GM23248 (cell line): ENCODE measurements at places on chromosomes 6 and 20. TPM values are rescaled to one million over a fixed set of nuclear protein-coding genes. Genes with fewer than 3 reads are reported as not detected.
A peak's percentile ranks its signal among the peaks of the same experiment; 100 is the strongest.

GRCh38 chr6:52508261-52508739, 68.6 kb downstream of the TRAM2 start:
- DNase-seq = no peak
- H3K4me3 ChIP-seq = no peak overlapping the region
- H3K27me3 ChIP-seq = no peaks in the 10 kb centered on the region
- peak overlapping the region; percentile 98 for H3K27ac ChIP-seq

DNA sequence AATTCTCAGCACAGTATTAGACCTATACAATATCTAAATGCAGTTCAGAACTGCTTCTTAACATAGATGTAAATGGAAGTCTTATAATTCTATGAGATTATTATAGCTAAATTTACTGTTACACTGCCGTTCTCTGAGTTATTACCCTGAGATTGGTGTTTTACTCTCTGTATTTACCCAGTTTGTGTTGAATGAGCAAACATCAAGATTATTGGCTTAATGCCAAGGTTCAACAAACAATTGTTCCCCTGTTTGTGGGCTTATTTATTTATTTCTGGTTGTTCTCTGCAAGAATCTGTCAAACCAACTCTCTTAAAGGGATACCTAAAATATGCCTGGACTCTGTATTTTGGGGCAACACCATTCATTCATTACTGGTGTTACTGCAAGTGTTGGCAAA, 5.2 kb upstream of the STMND1 start:
- H3K27me3 ChIP-seq = peaks cover 13% of the 10 kb centered on the region
- no peak for DNase-seq
- H3K4me1 ChIP-seq = 0 out of 2 replicates have a peak, but pooled peaks cover 3% of the 10 kb centered on the region
- H3K4me3 ChIP-seq = no peak overlapping the region
- H3K36me3 ChIP-seq = no peaks in the 10 kb centered on the region

Gene BTNL2
- total RNA-seq = not detected in 2 replicates

Gene ACOT13
- 1.8 and 3.4 TPM in 2 replicates for total RNA-seq
